ENCODE measurements at places on chromosomes 12 and 14.

- no peak for DNase-seq
These were observed 177.8 kb downstream of the KLHL28 start for GRCh38 chr14:44783901-44784300.

GRCh38 chr14:91173904-91174303 lies 60.0 kb downstream of the DGLUCY start:
- no peak for DNase-seq

GRCh38 chr14:103185051-103186029 lies 62.1 kb downstream of the TNFAIP2 start:
- peak; percentile 32 for DNase-seq

- no peak for DNase-seq
These were observed 33.1 kb downstream of the FERMT2 start for GRCh38 chr14:52917735-52918134.

DNA sequence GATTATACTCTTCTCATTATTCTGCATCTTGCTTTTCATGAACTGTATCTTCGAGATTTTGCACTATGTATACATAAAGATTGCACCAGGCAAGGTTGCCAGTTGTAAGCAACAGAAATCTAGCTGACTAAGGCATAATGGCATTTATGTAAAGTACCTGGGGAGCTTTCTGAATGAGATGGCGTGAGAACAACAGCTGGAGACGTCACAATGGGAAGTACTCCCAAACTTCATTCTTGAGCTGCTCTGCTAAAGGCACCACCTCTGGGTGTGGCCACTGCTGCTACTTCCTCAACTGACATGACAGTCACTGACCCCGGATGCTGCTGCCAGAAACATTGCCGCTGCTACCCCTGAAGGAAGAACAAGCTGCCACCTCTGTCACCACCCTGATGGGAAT lies 220.7 kb downstream of the NOVA1 start:
- DNase-seq, result no peak

GRCh38 chr12:74816398-74817175 lies 279.0 kb downstream of the ATXN7L3B start:
- no peak for DNase-seq

- no peak for DNase-seq
These were observed 1.2 kb downstream of the SLC2A13 start for GRCh38 chr12:40104461-40105264.

DNA sequence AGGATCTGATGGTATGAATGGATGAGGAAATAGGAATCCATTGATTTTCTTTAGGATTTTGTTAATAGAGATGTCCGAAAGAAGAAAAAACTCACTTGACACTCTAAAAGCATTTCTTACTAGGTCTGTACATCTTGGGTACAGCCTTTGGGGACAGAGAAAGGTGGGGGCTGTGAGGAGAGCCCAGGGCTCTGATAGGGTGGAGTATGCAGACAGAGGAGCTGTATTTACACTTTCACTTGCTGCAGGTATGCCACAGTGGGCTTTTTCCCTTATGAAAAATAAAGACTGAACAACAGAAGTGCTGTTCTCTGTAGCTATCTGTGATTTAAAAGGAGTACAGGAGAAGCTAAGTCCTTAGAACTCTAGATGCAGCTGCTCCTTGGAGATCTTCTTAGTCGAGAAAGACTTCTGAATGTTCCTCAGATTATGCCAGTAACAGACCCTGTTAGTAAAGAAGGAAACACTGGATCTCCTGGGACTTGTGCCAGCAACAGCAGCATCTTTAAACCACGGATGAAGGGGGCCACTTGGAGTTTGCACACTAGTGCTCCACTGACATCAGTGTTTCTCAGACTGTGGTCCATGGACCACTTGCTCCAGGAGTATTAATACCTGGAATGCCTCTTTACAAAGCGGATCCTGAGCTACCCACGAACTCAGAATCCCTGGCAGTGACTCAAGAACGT lies 19.4 kb upstream of the RTRAF start:
- DNase-seq, result no peak

GRCh38 chr12:47053961-47054360 lies 25.5 kb upstream of the PCED1B start:
- DNase-seq, result no peak

DNA sequence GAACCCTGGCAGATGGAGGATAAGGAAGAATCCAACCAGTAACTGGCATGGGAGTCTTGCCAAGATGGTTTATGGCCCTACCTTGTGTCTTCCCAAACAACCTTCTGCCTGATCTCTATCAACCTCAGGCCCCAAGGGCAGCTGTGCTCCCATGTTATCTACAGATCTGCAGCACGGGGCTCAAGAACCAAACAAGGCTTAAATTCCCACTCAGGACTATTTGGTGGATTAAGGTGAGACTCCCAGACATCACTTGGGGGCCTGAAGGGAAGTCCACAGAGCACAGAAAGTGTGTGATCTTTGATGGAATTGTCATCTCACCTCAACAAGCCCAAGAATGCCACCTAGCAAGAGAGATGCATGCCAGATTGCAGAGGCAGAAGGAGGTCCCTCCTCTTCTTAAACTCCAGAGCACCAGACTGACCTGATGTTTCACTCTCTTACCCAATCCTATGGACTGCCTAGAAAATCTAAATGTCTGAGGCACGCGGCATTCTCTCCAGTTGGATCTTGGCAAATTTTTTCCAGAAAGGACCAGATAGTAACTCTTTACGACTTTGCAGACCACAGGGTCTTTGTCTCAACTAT lies 759.5 kb upstream of the TBX3 start:
- DNase-seq, result no peak

- no peak for DNase-seq
These were observed 4.0 kb upstream of the AMN start for GRCh38 chr14:102918438-102918837.

- DNase-seq, result no peak
These were observed 183.6 kb upstream of the GRIP1 start for GRCh38 chr12:66862356-66862985.

DNA sequence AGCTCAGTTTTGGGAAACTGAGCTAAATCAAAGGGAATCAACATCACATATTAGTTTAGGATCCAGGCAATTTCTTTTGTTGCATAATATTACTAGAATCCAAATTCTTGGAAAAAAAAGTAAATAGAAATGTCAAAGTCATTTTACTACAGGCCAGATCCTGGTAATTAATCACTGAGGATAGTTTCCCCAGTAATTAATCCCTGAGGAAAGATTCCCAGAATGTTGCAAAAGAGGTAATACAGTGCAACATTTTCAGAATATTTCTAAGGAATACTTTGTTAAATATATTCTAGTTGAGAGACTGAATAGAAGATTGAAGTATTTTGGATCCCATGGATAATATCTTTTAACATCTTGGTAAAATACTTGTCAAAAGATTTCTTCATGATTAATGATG lies 207.0 kb upstream of the GARIN2 start:
- no peak for DNase-seq

DNA sequence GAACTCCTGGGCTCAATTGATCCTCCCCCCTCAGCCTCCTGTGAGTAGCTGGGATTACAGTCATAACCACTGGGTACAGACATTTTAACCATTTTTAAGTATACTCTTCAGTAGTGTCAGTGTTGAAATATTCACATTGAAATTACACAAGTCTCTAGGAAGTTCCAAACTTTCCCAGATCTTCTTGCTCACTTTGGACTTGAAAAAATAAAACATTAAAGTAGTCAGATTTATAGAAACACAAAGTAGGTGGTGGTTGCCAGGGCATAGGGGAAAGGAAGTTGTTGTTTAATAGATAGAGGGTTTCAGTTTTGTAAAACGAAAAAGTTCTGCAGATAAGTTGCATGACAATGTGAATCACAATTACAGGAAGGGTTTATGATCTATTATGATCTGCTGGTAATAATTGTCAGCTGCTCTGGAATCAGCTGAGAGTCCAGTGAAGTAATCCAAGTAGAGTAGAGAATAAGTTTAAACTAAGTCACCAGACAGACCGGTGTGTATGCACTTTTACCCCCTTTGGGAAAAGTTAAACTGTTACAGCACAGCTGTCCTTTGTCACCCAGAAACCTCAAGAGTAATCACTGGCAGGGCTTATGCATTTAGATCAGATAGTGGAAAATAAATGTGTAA lies 27.4 kb downstream of the PCNX1 start:
- no peak for DNase-seq

GRCh38 chr14:23910101-23910875 lies 43.3 kb upstream of the DHRS4 start:
- peak; percentile 27 for DNase-seq

DNA sequence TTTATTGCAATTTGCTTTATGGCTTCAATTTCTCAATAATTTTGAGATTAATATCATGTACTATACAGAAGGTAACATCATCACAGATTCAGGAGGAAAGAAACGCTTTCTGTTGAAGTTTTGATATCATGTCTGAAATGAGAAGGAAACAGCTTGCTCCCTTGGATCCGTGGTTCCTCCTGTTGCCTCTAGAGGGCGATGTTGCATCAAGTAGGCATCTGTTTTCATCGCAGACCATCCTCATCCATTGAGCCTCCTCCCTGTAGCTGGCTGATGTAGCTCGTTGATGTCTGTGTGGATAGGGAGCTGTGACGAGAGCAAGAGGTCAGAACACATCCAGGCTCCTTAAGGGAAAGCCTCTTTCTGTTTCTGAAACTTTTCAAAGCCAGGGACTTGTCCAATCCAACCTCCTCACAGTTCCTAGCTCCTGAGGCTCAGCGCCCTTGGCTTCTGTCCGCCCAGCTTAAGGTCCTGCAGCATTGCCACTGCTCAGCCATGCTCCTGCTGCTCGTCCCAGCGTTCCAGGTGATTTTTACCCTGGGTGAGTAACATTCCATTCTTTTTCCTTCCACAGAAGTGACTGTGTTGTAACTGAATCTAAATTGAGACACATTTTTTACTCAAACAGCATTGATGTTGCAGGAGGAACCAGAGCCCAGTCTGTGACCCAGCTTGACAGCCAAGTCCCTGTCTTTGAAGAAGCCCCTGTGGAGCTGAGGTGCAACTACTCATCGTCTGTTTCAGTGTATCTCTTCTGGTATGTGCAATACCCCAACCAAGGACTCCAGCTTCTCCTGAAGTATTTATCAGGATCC lies 304.8 kb upstream of the OR4E1 start:
- peak; percentile 35 for DNase-seq

GRCh38 chr12:132178316-132178715 lies 34.1 kb downstream of the NOC4L start:
- DNase-seq, result no peak

DNA sequence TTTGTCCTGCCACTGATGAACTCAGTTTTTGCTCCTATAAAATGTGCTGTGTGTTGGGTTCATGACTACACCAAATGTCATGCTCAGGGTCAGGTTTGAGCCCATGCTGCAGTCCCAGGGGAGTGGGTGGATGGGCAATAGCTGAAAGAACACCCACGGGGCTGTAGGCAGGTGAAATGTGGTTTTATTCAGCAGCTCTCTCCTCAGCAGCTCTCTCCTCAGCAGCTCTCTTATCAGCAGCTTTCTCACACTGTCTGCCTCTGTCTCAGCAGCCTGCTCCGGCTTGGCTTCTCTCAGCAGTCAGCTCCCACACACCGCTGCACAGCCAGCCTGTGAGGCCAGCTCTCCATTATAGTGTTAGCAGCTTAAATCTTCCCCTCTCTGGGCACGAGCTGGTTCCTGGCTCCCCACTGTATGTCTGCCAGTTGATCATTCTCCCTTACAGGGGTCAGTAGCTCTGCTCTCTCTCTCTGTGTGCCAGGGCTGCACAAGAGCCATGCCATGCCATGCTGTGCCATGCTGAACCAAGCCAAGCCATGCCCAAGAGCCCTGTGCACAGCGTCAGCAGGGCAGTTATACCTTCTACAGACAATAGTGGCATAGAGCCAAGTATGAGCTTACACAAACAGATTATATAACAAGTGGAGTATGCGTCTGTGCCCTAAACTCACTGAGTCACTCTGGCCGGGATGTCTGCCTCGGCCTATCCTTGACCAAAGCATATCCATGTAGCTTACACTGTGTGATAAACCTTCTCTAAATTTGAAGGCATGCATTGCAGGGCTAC lies 303.3 kb upstream of the TMPO start:
- no peak for DNase-seq

- DNase-seq, result no peak
These were observed 57.0 kb upstream of the FKBP4 start for GRCh38 chr12:2737656-2738241.

DNA sequence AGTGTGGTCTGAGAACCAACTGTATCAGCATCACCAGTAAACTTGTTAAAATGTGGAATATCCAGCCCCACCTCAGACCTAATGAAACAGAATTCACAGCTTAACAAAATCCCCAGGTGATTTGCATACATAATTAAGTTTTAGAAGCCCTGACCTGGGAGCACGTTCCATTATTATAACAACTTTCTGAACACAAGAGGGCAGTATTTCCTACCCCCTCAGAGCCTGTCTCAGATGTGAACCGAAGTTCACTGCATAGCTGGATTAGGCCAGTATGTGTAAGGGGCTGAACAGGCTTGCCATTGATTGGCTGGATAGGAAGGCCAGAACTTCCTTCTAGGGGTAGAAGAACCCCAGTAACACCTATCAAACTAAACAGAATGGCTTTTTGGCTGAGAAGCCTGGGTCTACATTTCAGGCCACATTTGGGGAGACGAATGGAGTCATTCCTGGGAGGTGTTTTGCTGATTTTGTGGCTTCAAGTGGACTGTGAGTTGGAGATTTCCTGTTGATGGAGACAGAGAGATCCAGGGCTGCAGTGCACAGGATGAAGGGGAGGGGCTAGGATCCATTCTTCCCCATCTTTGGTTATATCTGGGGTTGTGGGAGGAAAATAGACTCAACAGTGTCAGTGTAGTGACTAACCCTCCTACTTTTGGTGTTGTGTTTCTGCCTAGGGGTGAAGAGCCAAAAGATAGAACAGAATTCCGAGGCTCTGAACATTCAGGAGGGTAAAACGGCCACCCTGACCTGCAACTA lies 94.7 kb upstream of the OR4E1 start:
- no peak for DNase-seq

- no peak for DNase-seq
These were observed 76.6 kb upstream of the CEP83 start for GRCh38 chr12:94536040-94536965.

DNA sequence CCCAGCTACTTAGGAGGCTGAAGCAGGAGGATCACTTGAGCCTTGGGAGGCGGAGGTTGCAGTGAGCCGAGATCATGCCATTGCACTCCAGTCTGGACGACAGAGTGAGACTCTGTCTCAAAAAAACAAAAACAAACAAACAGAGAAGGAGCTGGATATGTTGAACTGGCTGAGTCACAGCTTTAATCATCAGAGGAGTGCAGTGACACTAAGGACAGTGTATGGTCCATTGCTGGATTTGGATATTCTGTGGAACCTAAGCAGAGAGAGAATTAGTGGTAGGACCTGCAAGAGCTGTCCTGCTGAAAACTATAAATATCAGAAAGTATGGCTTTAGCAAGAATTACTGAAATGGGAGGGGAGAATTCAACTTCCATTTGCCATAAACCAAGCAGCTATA lies 163.0 kb upstream of the PELI2 start:
- no peak for DNase-seq

- DNase-seq, result no peak
These were observed 45.8 kb upstream of the P2RX7 start for GRCh38 chr12:121086781-121087295.

GRCh38 chr14:23062002-23062401 lies 4.7 kb upstream of the CDH24 start:
- peak; percentile 77 for DNase-seq

DNA sequence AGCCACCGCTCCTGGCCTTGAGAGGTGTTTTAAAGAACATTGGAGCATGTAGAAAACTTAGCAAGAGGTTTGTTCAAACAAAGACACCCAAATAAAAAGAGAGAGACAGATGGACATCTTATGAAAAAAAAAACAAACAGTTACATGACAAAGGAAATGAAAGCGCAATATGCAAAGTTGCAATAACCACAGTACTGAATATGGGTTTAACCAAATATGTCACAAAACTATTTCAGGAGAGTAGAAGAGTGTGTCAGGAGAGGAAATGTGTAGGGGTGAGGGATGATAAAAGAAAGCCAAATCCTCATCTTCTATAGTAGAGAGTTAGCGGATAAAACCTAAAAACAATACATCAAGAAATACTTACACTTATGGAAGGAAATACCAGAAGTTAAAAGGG lies 98.4 kb downstream of the GTF2A1 start:
- DNase-seq, result no peak
